ENCODE measurements at places on chromosomes 1 and 21.

GRCh38 chr1:39969048-39969447 is 14.1 kb downstream of the MFSD2A start:
- DNase-seq = no peak

GRCh38 chr21:27802816-27803475 is 836.1 kb upstream of the ADAMTS5 start:
- DNase-seq = no peak

GRCh38 chr1:43034778-43035177 is 76.1 kb upstream of the SLC2A1 start:
- DNase-seq = no peak

DNA sequence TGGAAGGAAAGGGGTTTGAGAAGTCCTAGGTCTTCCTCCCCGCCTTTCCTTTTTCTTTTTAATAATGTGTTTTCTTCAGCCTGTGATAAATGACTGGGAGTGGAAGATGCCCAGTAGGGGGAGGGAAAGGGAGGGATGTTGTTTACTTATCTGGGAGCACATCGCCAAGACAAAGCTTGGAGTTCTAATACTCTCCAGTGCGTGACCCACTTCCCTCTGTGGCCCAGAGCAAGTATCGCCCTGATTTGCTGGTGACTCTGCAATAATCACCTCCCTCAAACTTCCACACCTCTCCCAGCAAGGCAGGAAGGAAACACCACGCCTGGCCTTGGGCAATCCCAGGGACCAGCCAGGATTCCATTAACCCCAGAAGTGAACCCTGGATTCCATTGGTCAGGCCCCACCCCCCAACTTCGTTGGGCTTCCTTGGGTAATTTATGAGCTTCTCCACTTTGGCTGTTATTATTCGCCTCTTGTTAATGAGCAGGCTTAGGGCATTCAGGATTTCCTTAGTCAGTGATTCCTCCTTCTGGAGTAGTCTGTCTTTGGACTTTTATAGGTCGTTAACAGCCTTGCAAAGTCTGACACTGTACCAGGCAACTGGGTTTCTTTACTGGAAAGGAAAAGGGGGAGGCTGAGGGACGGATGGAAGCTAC is 24.3 kb upstream of the GRHL3 start:
- DNase-seq = no peak

GRCh38 chr1:27574871-27575831 is 28.8 kb downstream of the AHDC1 start:
- no peak for DNase-seq

DNA sequence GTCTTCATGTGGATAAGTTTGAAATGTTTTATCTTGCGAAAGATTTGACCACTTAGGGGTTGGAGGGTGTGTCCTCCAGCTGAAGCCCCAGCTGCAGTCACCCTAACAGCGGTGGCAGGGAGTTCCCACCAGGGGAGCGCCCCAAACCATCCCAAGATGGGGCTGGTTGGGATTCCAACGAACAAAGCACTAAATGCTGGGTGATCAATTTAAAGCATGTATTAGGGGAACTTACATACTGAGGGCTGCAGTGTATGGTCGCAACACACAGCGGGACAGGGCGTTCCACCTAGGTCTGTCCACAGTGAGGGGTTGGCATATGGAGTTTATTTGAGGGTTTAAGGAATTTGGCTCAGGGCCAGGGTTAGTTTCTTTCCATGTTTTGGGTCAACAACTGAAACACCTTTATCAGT is 26.3 kb downstream of the SLC37A1 start:
- DNase-seq = no peak

DNA sequence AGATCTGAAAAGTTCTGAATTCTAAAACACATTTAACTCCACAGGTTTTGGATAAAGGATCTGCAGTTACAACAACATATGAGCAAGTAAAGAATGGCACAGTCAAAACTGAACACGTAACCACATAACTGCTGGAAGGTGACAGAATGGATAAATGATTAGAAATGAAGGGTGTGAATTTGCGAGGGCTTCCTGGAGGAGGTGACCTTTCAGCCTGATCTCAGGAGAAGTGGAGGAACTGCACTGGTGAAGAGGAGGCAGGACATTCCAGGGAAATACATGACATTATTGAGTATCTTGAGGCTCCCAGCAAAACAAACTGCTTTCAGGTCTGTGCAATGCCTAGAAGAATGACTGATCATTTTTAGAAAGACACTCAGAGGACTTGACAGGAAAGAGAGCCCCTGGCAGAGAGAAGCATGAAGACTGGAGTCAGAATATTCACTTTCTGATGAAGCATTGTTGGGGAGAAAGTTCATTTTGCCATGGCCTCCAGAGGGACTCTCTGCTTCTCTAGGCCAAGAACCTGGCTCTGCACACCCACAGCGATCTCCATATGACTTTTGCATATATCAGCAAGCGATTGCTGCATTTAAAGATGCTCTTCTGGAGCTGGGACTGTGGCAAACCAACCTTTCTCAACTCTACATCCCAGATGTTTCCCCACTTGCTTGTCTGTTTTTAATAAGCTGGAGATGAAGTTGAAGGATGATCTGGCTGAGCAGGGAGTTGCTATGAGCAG is 122.7 kb upstream of the FAM78B start:
- no peak for DNase-seq

DNA sequence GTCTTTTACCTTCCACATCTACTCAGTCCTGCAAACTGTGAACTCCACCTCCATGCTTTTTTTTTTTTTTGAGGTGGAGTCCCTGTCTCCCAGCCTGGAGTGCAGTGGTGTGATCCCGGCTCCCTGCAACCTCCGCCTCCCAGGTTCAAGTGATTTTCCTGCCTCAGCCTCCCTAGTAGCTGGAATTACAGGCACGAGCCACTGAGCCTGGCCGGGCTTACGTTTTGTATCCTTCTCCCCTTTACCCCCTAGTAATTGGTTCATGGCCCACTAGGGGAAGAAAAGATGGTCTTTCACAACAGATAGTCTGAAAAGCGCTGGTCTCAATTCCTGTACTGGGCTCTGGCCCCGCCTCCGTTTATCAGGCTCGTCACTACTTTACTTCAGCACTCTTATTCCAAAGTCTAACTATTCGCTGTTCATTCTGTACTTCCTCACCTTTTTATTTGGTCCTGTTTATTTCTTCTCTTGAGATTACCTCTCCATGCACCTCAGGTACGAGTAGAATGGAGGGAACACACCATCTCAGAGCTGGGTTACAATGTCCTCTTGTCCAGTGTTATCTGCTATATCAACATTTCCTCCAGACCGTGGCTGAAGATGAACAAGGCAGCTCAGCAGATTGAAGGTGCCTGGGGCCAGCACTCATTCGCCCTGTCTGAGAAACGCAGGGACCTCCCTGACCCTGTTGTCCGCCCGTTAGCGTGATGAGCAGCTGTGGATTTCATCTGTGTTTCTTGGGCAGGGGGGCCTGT is 16.2 kb downstream of the CNST start:
- no peak for DNase-seq

- no peak for DNase-seq
Observed at GRCh38 chr21:36724660-36725059, 25.7 kb downstream of the SIM2 start.

DNA sequence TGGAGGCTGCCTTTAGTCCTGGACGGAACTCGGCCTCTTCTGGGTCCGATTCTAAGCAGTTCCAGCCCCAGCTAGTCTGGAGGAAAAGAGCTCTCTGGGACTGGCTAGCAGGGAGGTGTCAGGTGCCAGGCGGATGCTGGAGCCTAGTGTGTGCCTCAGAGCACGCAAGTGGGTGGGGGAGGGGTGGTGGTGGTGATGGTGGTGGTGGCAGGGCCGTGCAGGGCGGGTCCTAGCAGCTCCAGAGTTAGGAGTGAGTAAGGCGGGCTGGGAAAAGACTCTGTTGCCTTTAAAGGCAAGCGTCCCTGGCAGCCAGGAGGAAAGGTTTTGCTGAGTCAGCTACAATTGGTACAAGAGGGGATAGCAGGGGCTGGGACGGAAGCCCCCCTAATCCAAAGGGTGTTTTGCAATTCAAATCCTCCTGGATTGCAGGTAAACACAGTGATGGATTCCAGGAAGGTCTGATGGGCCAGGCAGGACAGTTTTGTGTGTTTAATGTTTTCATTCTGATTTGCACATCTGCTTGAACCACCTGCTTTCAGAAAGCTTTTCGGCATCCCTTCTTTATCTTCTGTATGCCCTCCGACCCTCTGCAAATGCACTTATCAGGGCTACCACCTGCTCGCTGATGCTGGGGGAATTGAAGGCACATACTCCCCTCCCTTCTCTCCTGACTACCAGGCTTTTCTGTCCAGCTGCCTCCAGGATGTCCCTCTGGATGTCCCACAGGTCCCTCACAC is 4.1 kb upstream of the SLC2A1 start:
- DNase-seq = peak; percentile 83

DNA sequence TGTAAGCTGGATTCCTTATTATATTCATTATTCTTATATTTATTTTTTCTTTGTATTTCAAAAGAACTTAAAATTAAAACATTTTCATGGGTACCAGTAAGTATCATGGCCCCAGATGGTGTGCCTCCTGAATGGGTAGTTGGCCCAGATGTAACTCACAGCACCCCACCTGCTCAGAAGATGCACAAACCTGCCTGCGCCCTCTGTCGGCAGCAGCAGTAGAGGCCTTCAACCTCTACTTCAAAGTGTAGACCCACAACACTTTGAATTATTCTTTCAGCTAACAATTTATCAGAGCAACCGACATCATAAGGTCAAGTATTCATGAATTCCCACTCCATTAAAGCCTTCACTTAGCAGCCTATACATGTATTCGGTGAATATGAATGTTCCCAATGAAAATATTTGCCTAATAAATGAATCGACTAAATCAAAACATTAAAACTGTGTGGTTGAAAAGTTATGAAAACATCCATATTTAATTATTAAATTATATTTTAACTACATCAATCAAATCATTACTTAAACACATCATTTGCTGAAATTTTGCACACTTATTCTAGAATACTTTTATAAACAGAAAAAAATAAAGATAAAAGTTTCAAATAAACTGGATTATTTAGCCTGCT is 25.4 kb downstream of the PIGM start:
- DNase-seq = peak; percentile 48

DNA sequence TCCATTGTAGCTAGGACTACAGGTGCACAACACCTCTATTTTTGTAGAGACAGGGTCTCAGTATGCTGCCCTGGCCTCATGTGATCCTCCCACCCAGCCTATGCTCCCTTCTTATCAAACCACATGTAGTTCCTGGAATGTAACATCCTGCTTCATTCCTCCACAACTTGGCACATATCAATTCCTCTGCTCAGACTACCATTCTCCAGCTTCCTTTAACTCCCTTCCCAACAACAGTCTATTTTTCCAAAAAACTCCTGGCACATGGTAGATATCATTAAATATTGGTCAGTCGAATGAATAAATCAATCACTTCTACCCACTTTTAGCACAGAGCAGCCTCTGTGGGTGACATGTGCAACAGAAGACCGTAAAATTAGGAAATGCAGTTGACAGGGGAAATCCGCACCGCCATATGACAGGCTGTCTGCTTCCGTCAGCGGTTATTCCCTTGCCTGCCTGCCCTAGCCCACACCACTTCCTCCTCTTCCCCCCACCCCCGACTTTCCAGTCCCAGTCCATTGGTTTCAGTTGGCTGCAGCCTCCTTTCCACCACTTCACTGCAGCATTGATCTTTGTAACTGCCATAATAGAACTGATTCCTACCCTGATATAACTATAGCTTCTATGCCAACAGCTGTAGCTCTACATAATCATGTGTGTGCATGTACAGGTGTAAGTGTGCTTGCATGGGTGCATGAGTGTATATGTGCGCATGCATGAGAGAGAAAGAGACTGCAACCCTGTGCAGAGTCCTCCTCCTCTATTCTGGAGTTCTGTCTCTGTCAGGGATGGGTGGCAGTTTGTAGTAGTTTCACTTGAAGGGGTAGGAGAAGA is 6.8 kb upstream of the AKR1A1 start:
- DNase-seq = no peak

- DNase-seq = no peak
Observed at GRCh38 chr1:205030896-205031295, 12.1 kb upstream of the CNTN2 start.

DNA sequence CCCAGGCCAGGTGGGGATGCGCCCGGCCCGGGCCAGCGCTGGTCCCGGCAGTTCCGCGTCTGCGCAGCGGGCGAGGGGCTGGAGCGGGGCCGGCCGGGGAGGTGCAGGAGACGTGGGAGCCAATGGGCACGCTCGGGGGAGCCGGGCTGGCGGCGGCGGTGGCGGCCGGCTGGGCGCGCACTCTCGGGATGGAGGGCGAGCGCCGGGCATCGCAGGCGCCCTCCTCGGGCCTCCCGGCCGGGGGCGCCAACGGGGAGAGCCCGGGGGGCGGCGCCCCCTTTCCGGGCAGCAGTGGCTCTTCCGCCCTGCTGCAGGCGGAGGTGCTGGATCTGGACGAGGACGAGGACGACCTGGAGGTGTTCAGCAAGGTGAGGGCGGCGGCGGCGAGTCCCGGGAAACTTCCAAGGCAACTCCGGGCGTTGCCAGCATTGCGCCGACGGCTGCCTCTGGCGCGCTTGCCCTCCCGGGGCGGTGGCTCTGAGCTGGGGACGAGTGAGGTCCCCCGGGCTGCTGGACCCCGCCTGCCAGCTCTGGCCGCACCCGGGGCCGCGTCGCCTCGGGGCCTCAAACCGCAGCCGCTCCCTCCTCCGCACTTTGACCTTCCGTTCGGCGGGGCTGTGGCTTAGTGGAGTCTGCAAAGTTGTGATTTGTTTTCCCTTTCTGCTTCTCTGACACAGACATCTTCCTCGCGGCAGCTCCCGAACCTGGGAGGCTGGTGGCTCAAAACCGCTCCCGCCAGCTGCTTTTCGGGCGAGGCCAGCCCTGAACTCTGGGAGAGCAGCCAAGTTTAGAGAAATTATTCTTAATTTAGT is at the start of gene SNX7:
SNX7 (plus strand) TSS at position 178 of the 812 bp plus-strand sequence; CDS start at position 189, 11 bp downstream.
- peak; percentile 71 for DNase-seq

DNA sequence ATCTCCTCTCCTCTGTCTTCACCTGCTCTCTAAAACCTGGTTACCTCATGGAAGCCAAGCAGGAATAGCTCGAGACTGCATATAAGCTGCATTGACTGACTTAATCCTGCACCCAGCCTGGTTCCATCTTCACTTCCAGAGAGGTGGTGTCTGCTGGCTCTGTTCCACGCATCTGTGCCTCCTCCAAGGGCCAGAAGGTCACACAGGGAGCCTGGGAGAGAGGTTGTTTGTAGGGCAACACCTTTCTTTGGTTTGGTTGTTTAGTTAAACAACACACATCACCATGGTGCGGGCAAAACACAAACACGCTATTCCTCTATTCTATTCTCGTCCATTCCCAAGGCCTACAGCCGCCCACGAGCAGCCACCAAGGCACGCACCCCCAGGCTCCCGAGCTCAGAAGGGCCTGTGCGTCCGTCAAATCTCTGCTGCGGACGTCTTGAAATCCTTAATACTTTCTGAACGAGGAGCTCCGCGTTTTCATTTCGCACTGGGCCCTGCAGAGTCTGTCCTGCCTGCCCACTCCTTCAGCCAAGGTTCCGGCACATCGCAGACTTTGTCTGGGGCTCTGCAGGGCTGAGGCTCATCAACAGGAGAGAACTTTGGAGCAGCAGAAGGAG is 116.2 kb downstream of the RIPK4 start:
- DNase-seq = no peak

- DNase-seq = no peak
Observed at GRCh38 chr21:17869115-17869514, 50.0 kb upstream of the C21orf91 start.

- DNase-seq = no peak
Observed at GRCh38 chr1:158078569-158079080, 85.2 kb downstream of the KIRREL1 start.

All from NCI-H774 (cell line).